ENCODE measurements at places on chromosomes 7 and 10. TPM values are rescaled to one million over a fixed set of nuclear protein-coding genes. Genes with fewer than 3 reads are reported as not detected.
A peak's percentile ranks its signal among the peaks of the same experiment; 100 is the strongest.

The GNGT1 gene
- polyA plus RNA-seq: not detected

The LRRC17 gene
- 33.7 TPM for polyA plus RNA-seq

The ADAMTS14 gene
- polyA plus RNA-seq: not detected

The TUBB8 gene
- polyA plus RNA-seq: 0.18 TPM

The ADAM22 gene
- polyA plus RNA-seq: 0.33 TPM

The SLC13A4 gene
- not detected for polyA plus RNA-seq

DNA sequence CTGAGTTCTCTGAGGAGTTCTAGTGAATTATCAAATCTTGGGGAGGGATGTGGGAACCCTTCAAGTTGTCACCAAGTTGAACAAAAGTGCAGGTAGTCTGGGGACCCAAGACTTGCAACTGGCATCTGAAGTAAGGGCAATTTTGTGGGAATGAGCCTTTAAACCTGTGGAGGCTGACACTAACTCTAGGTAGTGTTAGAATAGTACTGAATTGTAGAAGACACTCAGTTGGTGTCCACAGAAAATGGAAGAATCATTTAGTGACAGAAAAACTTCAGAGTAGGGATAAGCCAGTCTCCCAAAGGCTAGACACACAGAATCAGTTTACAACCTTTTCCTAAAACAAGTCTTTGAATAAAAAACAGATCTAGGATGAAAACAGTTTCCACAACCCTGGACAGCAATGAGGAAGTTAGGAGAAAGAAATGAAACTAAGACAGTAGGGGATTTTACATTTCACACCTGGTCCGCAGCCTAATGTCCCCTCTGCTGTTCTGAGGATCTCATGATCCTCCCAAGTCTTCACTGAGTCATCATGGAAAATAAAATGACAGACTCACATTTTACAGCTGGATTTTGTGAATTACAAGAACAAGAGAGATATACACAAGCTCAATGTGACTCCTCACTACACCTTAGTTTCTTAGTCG, 23.0 kb upstream of the ING3 start:
- no peak overlapping the region for H3K4me3 ChIP-seq
- no peaks in the 10 kb centered on the region for H3K36me3 ChIP-seq
- DNase-seq: no peak
- no peak overlapping the region for H3K27ac ChIP-seq
- H3K27me3 ChIP-seq: no peaks in the 10 kb centered on the region

- H3K27ac ChIP-seq: no peak overlapping the region
- no peak overlapping the region for H3K4me3 ChIP-seq
- H3K27me3 ChIP-seq: no peaks in the 10 kb centered on the region
- no peak for DNase-seq
These were observed 9.2 kb downstream of the IL15RA start for GRCh38 chr10:5968037-5968680.

GRCh38 chr7:1933066-1933750, 263.1 kb downstream of the ELFN1 start:
- no peaks in the 10 kb centered on the region for H3K36me3 ChIP-seq
- H3K4me3 ChIP-seq: no peak overlapping the region
- H3K27me3 ChIP-seq: no peaks in the 10 kb centered on the region
- DNase-seq: no peak
- H3K27ac ChIP-seq: no peak overlapping the region

DNA sequence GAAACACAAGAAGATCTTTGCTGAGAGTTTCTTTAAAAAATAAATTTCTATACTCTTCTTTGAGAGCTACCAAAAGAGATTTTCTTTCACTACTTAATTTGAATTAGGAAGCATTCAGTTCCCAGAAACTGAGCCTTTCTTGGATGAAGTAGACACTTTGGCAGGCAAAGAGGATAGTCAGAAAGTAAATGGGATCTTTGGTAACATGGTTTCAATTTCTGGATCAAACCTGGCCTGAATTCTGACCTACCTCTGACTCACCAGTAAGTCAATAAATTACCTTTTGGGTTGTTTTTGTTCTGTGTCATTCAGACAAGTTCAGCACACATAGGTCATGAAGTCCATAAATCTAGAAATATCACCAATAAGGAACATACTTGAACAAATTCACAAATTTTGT, 26.8 kb upstream of the CABCOCO1 start:
- no peak overlapping the region for H3K4me3 ChIP-seq
- peak overlapping the region; percentile 65 for H3K27ac ChIP-seq
- peak; percentile 60 for DNase-seq
- H3K27me3 ChIP-seq: no peaks in the 10 kb centered on the region
- H3K36me3 ChIP-seq: no peaks in the 10 kb centered on the region
- peaks cover 33% of the 10 kb centered on the region for H3K4me1 ChIP-seq

DNA sequence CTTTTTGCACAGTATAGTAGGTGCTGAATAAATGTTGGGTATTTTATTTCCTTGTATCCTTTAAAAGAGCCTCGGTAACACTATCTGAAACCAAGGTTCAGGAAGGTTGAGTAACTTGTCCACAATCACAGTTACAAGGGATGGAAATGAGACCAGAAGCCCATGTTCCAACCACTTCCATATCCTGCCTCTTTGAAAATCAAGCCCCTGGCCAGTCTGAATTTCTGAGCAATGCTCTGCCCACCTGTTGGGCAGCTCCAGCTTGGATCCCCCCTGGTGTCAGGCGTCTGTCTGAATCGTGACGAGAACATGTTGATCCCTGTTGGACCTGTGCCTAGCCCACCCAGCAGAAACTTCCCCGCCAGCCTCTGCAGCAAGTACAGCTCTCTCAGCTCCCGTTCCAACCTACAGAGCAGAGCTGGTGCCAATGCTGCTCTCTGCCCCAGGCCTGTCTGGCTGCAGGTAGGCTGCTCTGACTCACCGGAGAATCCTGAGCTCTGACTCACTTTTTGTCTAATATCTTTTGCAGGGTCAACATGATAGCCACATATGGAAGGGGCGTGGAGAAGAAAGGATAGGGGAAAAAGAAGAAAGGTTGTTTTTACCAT, 595.5 kb downstream of the INHBA start:
- H3K27ac ChIP-seq: no peak overlapping the region
- H3K36me3 ChIP-seq: no peaks in the 10 kb centered on the region
- no peak overlapping the region for H3K4me3 ChIP-seq
- H3K27me3 ChIP-seq: no peaks in the 10 kb centered on the region
- peaks cover 6% of the 10 kb centered on the region for H3K4me1 ChIP-seq

DNA sequence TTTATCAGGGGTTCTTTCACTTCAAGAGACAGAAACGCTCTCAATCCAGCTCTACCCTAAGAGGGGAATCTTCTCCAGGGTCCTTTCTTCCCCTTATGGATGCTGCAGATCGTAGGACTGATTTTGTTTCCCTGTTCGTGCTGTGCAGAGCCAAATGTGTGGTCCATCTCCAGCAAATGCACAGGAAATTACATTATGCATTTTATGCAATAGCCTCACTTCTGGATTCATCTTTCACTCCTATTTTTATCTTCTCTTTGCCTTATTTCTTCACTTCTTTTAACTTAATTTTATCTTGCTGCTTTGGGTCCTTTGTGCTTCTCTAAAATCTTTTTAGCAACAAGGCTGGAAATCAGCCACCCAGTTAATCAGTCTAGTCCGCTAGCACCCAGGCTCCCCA, 184.5 kb upstream of the INHBA start:
- H3K27ac ChIP-seq: no peak overlapping the region
- no peak overlapping the region for H3K4me3 ChIP-seq
- H3K27me3 ChIP-seq: no peaks in the 10 kb centered on the region
- DNase-seq: no peak
- H3K4me1 ChIP-seq: no peaks in the 10 kb centered on the region

DNA sequence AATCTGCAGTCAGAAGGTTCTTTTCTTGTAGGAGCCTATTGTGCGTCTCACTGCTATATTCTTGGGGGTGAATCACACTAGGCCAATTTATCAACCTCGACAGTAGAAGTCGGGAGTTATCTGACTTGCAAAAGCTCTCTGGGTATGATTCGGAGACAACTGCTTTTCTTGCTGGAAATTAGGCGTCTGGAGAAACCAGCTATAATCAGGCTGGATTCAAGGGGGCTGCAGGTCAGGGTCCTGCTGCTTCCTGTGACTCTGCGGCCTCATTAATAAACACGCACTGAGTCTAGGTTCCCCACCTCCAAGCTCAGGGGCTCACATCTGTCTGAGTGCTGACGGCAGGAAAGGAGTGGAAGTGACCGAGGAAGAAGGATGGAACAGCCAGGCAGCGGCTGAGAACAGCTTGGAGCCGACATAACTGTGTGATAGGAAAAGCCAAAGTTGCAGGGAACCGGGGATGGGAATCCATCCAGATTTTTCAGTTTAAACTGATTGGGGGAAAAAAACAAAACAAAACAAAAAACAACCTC, 184.6 kb downstream of the FANK1 start:
- no peaks in the 10 kb centered on the region for H3K4me1 ChIP-seq

DNA sequence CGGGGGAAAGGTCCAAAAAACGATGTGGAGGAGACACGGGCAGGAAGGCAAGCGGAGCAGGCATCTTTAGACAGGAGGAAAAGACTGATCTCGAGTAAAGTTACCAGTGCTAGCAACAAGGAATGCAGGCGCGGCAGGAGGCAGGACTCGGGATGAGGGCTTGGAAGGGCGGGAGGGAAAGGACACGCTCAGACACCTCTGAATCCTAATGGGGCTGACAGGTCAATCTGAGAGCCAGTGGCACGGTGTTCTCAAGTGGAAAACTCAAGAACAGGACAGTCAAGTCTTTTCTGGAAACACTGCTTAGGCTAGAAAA, 155.3 kb upstream of the COBL start:
- H3K4me3 ChIP-seq: no peak overlapping the region
- no peaks in the 10 kb centered on the region for H3K4me1 ChIP-seq
- H3K27me3 ChIP-seq: no peaks in the 10 kb centered on the region
- H3K36me3 ChIP-seq: no peaks in the 10 kb centered on the region

GRCh38 chr7:24138343-24138742, 145.6 kb upstream of the NPY start:
- no peaks in the 10 kb centered on the region for H3K36me3 ChIP-seq
- no peaks in the 10 kb centered on the region for H3K4me1 ChIP-seq

DNA sequence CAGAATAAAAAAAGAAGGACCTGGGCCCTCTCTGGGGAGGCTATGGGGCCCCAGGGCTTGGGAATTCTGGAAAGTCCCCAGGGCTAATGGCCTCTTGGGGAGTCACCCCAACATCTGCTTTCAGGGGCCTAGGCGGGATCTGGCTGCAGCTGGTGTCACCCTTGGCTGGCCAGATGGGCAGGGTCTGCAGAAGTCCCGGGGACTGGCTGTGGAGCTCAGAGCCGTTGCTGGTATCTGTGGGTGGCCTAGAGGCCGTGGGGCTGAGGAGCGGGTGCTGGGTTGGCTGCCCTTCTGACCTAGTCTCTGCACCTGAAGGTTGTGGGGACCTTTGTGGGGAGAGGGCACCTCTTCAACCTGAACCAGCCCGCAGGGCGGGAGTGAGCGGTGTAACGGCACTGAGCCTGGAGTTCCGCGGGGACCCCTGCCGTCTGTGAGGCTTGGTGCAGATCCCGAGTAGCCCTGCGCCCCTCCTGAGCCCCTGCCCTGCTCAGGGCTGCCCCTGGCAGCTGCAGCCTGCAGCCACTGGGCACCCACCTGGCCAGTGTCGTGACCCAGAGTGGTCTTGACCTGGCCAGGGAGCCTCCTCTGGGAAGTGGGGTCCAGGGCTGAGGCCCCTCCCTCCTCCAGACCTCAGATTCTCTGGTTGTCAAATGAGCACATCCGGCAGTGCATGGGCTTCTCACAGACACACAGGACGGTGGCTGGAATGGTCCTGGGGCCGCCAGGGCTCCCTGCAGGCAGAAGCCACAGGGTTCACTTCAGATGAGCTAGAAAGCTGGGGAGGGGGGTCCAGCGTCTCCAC, 51.5 kb downstream of the UNCX start:
- DNase-seq: no peak
- H3K4me3 ChIP-seq: no peak overlapping the region
- H3K27me3 ChIP-seq: peaks cover 3% of the 10 kb centered on the region
- H3K27ac ChIP-seq: no peak overlapping the region
- H3K36me3 ChIP-seq: no peaks in the 10 kb centered on the region
- H3K4me1 ChIP-seq: no peaks in the 10 kb centered on the region

- no peak overlapping the region for H3K27ac ChIP-seq
- no peaks in the 10 kb centered on the region for H3K27me3 ChIP-seq
- H3K4me1 ChIP-seq: no peaks in the 10 kb centered on the region
- no peak for DNase-seq
These were observed 135.4 kb upstream of the PHF14 start for GRCh38 chr7:10838228-10838627.

GRCh38 chr7:44145479-44145968, 4.4 kb upstream of the MYL7 start:
- H3K4me3 ChIP-seq: no peak overlapping the region
- DNase-seq: no peak
- no peaks in the 10 kb centered on the region for H3K36me3 ChIP-seq
- no peaks in the 10 kb centered on the region for H3K4me1 ChIP-seq

DNA sequence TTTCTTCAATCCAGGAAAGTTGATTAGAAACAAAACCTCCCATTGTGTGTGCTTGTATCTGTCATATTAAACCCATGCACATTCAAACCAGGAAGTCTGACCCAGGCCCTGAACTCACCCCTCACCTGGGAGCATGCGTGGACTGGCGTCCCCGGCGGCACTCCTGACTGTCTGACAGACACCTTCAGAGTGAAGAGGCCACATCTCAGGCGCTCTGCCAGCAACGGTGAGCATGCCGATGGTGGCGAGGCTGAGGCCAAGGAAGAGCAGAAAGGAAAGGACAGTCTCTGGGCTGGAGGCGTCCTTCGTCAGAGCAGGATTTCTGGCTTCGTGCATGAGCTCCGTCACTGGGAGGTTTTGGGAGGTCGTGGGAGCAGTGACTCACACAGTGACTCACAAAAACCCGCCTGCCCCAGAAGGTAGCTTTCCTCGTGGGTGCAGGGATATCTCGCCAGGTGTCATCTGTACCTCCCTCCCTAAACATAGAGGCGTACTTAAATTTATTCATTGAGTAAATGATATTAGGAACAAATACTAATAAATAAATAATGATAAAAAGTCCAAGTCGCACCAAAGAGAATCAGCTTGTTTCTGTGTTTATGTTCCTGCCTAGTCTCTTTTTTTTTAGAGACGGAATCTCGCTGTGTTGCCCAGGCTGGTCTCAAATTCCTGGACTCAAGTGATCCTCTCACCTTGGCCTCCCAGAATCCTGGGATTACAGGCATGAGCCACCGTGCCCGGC, 13.5 kb downstream of the IQCE start:
- no peaks in the 10 kb centered on the region for H3K27me3 ChIP-seq
- H3K4me1 ChIP-seq: peaks cover 26% of the 10 kb centered on the region
- H3K36me3 ChIP-seq: no peaks in the 10 kb centered on the region
- H3K27ac ChIP-seq: no peak overlapping the region

GRCh38 chr7:29255199-29255878, 60.8 kb downstream of the CHN2 start:
- H3K36me3 ChIP-seq: no peaks in the 10 kb centered on the region
- H3K4me1 ChIP-seq: peaks cover 18% of the 10 kb centered on the region
- no peak overlapping the region for H3K27ac ChIP-seq

GRCh38 chr10:44923611-44924010, 12.5 kb downstream of the TMEM72 start:
- H3K27ac ChIP-seq: no peak overlapping the region
- no peaks in the 10 kb centered on the region for H3K27me3 ChIP-seq
- DNase-seq: no peak
- H3K4me3 ChIP-seq: no peak overlapping the region
- H3K36me3 ChIP-seq: no peaks in the 10 kb centered on the region
- no peaks in the 10 kb centered on the region for H3K4me1 ChIP-seq

Measured in endothelial cell of umbilical vein (primary cell).